GM10248 (cell line): ENCODE measurements at places on chromosomes 4 and X.

DNA sequence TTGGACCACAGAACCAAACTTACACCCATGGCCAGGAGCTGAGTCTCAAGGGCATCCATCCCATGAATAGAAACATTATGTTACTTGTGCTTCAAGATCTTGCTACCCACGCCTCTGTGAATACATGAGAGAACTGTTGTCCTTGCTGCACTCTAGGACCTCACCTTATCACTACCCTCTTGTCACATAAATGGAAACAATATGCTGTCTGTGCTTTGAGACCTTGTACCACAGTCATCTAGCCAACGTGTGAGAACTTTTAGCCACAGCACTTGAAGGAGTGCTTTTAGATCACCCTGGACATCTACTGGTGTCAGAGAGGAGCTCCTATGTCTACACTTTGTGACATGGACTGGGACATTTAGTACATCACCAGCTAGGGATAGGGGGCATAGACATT lies 30.7 kb upstream of the HUWE1 start:
- no peak for DNase-seq

GRCh38 chr4:103429283-103429682 lies 231.1 kb upstream of the CENPE start:
- peak; percentile 27 for DNase-seq

DNA sequence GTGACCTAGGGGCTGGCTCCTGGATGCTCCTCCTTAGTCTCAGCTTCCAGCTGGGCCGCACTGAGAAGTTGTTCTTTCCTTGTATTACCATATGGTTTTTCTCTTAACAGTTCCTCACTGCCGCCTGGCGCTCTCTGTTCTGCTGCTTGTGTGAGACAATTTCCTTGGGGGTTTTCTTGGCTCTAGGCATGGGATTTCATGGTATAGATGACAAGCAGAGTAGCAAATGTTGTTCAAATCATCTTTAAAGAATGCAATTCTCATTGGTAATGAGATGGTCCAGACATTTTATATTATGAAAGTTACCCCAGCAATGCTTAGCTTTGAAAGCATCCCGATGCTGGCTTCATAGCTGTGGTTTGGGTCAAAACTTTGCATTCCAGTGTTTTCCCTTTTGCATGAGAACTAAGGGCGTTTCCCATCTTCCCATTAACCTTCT lies 37.6 kb downstream of the SEPTIN11 start:
- DNase-seq, result no peak

- DNase-seq, result no peak
These were observed 36.8 kb upstream of the REST start for GRCh38 chr4:56870946-56871345.

DNA sequence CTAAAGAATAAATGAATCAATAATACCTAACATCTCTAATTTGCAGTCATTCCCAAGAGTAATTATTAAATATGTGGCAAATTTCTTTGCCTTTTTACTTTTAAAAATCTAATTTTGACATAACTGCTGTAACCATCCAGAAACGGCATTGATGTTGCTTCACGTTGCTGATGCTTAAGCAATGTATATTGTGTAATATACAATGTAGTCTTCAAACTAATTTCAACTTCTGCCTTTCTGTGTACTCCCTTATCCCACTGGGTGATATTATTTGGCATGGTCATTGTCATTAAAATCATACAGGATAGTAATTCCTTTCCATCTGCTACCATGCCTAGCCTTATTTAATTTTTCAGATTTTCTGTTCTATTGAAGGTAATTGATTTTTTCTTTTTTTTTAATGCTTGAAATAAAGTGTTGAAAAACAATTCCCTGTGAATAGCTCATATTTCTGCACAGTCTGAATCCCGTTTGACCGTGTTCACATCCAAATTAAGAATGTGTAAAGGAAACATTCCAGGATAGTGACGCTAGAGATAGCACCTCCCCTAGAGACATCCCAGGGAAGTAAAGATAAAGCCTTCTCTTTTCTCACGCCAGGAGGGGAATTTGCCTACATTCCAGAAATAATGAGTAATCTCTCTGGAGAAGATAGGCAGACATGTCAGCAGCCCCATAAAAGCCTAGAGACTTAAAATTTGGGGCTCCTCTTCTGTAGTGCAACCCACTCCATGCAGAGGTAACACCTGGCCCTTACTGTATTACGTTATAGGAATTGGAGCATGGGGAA lies 8.6 kb downstream of the FAM200B start:
- no peak for DNase-seq

DNA sequence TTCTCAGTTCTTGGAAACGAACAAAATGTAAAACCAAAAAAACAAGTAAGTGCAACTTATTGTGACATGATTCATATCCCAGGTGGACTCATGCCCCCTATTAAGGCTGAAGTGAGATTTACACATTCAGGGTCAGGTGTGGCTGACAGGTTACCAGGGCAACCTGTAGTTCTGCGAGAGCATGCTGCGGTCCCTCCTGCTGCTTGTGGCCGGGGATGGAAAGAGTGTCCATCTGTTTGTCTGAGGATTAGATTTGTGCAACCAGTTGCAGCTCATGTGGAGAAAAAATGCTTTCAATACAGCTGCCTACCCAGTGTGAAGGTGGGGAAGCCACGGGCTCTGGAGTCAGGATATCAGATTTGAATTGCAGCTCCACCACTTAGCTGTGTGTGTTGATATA lies 78.8 kb downstream of the FAM184B start:
- no peak for DNase-seq

GRCh38 chr4:171353535-171353934 lies 459.7 kb upstream of the GALNTL6 start:
- no peak for DNase-seq

DNA sequence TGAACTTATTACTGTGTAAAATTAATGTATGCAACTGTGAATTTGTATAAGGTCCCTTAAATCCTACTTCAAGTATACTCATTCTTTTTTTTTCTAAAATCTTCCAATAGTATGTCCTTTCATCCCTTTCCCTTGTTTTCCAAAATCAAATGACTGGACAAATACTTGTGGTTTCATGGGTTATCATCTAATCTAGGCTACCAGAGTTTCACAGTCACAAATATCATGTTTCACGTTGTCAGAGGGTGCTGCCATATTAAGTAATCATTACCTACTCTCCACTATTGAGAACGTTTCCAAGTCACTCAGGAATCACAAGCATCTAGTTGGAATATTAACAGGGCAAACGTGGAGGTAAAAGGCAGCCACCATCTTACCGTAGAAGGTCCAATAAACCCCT lies 1235.0 kb upstream of the TENM3 start:
- no peak for DNase-seq

- DNase-seq, result no peak
These were observed 72.3 kb downstream of the IGSF1 start for GRCh38 chrX:131216828-131217227.

GRCh38 chr4:10203851-10204250 lies 87.3 kb upstream of the WDR1 start:
- DNase-seq, result no peak

DNA sequence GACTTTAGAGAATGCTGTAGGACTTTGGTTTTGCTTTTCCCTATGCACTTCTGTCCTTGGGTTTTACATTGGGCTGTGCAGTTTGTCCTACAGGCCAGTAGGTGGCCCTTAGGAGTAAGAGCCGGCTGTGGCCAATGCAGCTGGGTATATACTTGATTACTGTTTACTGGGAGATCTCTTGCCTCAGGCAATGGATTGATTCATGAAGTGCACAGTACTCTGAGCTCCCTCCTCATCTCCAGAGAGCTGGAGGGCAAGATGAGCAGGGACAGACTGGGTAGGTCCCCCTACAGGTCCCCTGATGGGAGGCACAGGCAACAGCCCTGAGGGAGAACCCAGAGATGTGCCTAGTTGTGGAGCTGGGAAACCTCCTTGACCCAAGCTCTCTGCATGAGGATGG lies 103.8 kb upstream of the QRFPR start:
- DNase-seq, result peak; percentile 43

DNA sequence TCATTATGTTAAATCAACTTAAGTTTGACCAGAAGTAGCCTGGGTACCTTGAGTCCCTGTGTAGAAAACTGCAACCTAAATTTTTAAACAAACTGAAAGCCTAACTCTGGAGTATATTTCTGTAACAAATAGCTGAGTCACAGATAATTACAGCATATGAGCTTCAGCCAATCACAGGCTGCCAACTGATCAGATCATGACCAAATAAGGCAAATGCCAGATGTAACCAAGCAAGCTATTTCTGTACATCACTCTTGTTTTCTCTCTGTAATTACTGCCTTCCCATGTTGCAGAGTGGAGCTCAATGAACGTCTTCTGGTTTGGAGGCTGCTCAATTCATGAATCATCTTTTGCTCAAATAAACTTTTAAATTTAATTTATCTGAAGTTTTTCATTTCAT lies 980.9 kb upstream of the DIAPH2 start:
- DNase-seq, result no peak

- no peak for DNase-seq
These were observed 1.7 kb upstream of the ERVMER34-1 start for GRCh38 chr4:52752936-52753335.

GRCh38 chr4:109662771-109663170 lies 40.5 kb downstream of the CASP6 start:
- no peak for DNase-seq

DNA sequence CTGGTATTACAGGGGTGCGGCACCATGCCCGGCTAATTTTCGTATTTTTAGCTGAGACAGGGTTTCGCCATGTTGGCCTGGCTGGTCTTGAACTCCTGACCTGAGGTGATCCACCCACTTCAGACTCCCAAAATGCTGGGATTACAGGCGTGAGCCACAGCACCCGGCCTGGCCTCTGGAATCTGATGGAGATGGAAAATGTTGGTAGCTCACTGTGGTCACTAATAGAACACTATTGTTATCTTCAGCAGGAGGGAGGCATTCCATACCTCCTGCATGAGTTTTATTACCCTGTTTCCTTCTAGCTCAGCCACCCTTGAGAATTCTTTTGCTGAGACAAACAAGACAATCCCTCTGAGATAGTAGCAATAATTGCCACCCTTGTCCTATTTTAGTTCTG lies 105.0 kb downstream of the SHROOM3 start:
- no peak for DNase-seq

- DNase-seq, result no peak
These were observed 1292.8 kb upstream of the TENM3 start for GRCh38 chr4:180950377-180950776.

DNA sequence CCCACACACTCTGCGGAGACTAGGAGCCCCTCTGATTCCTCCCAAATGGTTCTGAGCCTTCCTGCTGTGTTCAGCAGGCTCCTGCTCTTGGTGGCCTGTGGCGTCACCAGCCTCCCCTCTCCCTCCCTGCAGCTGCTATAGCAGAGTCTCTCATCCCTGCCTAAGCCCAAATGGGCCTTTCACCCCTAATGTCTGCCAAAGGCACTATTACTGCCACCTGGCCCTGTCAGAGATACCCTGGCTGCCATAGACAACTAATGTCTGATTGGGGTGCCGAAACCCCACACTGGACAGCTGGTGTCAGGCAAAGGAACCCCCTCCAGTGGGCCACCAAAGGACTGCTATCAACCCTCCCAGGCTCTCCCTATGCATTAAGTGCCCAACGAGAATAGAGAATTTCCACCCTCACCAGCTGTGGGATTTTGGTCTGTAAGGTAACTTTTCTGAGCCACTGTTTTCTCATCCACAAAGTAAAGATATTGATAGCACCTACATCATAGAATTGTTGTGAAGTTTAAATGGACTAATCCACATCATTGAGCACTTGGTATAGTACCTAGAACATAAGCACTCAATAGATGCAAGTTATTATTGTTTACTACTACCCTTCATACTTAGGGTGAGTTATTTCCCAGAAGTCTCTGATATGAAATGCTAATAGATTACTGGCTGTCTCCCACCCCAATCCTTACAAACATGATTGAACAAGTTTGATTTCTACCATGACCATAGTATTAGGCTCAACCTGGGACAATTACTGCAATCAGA lies 421.3 kb downstream of the MID1IP1 start:
- DNase-seq, result no peak

DNA sequence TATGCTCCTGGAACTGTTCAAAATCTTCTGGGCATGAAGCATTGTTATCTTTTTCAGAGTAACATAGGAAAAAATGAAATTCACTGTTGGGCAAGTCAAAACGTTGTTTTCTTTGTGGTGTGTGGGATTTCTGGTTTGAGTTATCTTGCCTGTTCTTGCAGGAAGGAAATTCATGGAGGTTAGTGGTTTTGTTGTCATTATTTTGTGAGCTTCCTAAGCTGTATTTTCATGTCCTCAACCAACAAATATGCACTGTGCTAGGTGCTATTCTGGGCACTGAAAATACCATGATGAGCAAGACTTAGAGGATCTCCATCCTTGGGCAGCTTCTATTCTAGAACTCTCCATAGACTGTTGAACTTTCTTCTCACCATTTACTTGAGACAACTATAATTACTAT lies 16.9 kb downstream of the SPINK2 start:
- DNase-seq, result no peak

GRCh38 chr4:68410149-68410548 lies 37.1 kb upstream of the TMPRSS11E start:
- no peak for DNase-seq

- DNase-seq, result no peak
These were observed 199.1 kb upstream of the NPY2R start for GRCh38 chr4:155009288-155009687.

DNA sequence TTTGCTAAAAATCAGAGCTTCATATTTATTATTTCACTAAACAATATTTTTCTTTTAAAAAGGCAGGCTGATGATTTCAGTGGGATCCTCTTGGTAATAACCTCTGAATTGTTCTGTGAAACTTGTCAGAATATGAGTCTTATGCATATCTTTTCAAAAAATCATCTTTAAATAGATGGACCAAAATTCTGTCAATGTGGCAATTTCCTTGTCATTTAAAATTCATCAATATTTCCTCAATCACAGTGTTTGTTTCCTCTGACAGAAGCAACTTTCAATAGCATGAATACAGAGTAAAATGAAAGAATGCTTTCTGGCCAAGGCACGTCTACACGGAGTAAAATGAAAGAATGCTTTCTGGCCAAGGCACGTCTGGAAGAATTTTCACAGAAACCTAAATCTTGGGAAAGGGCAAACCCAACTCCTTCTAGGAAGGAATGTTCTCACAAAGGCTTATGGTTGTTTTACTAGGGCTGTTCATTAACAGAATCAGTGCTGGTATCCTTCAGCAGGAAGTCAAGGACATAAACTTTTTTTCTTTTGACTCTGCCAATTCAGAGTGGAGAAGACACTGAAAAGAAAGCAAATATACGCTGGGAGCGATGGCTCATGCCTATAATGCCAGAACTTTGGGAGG lies 99.0 kb upstream of the GPR34 start:
- no peak for DNase-seq
